ENCODE measurements at places on chromosomes 11 and 22.

DNA sequence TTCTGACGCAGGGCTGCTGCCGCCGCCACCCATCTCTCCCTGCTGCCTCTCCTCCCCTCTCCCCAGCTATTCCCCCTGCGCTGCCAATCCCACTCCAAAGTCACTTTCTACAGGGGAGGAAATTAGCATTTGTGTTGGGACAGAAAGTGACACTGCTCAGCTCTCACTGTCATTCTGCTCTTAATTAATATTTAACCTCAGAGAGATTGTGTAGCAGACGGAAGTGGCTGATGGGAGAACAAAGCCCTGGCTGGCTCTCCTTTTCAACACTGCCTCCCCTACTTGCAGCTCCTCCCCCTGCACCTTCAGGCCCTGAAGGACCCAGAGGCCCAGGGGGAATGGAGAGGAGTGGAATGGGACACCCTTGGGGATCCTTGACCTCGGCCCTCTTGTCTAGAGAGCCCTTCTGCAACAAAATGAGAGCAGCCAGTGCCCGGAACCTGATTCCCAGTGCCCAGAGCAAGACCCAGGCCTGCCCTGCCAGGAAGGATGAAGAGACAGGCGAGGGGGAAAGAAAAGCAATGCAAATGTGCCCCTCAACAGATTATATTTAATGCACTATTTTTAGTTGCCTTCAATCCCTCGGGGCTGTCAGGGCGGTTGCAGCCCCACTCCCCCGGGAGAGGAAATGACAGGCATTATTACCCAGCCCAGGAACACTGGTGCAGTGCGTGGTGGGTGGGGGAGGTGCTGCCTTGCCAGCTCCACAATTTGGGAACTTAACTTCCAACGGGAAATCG, 14.6 kb upstream of the NRGN start:
- no peak for DNase-seq

GRCh38 chr11:34613552-34614056, 7.3 kb upstream of the EHF start:
- no peak for DNase-seq

GRCh38 chr11:71266114-71266833, 13.9 kb upstream of the SHANK2 start:
- no peak for DNase-seq

- DNase-seq, result no peak
Observed at GRCh38 chr22:47270463-47271135, 508.1 kb downstream of the TBC1D22A start.

DNA sequence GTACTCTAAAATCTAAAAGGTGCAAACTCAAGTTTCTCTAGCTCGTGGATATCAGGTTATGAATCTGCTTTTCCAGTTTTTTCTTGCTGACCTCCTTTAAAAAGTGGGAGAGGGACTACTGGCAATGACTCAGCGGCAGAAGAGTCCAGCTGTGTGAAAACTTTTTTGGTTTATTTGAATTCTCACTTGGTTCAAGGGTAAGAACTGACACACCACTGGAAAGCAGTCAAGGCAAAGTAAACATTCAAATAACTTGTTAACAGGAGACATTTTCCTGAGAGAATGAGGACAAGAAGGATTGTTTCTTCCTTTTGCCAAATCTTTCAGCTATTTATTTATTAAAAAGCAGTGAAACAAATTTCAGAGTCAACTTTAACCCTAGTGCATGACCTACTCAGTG, 36.1 kb downstream of the CDON start:
- no peak for DNase-seq

DNA sequence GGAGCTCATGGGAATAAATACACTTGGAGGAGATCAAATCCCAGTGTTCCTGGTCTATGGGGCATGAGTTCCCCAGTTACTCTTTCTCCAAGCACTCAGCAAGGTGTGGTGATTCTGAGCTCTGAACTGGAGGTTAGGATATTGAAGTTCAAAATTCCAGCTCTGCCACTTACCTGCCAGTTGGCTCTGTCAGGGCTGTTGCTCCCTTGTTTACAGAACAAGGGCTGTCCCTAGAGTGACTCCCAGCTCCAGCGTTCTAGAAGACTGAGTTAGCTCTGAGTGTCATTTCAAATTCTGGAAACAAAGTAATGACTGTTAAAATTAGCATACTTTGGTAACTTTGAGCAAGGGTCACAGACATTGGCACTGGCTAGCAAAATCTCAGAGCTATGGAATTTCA, 69.7 kb upstream of the ZBED5 start:
- no peak for DNase-seq

- DNase-seq, result no peak
Observed at GRCh38 chr11:110908401-110909105, 196.3 kb upstream of the ARHGAP20 start.

DNA sequence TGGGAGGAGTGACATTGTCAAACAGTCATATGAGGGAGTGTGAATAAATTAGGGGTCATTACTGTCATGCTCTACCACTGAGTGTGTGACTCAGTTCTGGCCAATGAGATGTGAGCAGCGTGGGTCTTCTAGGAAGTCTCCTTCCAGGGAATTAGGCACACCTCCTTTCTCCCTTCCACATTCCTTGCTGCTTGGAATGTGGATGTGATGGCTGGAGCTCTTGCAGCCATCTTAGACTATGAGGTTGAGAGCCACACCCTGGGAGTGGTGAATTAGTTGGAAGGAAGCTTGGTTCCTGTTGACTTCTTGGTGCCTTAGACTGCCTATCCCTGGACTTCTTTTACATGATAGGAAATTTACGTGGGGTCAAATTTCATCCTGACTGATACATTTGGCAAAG, 36.5 kb upstream of the SMIM38 start:
- DNase-seq, result no peak

- no peak for DNase-seq
Observed at GRCh38 chr11:19735157-19735908, 22.7 kb downstream of the NAV2 start.

- no peak for DNase-seq
Observed at GRCh38 chr11:67605231-67606011, 1.3 kb upstream of the NDUFV1 start.

GRCh38 chr22:38455530-38456271, 702 bp upstream of the KCNJ4 start:
- no peak for DNase-seq

- no peak for DNase-seq
Observed at GRCh38 chr11:128830290-128831173, 36.6 kb downstream of the KCNJ1 start.

DNA sequence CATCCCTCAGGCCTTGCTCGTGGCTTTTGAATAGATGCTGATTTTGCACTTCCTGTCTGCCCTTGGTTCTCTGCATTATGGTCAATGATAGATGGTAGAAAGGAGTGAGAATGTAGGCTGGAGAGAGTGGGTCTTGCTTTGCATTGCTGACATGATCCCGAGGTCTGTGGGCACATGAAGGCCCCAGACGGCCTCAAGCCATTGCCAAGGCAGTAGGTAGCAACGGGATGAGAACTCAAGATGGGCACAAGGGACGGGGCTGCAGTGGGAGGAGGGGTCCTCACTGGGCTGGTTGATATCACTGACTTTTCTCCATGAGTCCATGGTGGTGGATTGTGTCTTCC, 54.0 kb downstream of the GAB4 start:
- no peak for DNase-seq

- DNase-seq, result no peak
Observed at GRCh38 chr22:30830907-30831306, 136.2 kb downstream of the OSBP2 start.

DNA sequence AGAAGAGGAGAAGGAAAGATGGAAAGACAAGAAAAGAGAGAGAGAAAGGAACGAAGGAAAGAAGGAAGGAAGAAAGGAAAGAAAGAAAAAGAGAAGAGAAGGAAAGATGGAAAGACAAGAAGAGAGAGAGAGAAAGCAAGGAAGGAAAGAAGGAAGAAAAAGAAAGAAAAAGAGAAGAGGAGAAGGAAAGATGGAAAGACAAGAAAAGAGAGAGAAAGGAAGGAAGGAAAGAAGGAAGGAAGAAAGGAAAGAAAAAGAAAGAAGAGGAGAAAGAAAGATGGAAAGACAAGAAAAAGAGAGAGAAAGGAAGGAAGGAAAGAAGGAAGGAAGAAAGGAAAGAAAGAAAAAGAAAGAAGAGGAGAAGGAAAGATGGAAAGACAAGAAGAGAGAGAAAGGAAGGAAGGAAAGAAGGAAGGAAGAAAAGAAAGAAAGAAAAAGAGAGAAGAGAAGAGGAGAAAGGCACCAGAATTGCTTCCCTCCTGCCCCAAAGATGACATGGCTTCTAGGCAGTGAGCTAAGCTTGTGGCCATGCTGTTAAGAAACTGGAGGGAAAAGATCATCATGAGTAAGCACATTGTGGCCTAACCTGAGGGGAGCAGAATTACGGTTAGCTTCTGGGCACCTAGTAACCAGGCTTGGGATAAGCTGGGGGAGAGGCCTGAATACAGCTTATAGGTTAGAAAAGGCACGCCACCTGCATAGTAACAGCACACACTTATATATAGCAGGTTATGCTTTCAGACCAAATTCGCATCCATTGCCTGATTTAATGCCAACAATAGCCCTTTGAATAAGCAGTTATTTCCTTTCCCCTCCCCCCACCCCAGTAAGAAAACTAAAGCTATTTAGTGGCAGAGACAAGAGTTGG, 2.3 kb upstream of the ST3GAL4 start:
- DNase-seq, result no peak

- no peak for DNase-seq
Observed at GRCh38 chr11:45204761-45205160, 58.3 kb downstream of the PRDM11 start.

DNA sequence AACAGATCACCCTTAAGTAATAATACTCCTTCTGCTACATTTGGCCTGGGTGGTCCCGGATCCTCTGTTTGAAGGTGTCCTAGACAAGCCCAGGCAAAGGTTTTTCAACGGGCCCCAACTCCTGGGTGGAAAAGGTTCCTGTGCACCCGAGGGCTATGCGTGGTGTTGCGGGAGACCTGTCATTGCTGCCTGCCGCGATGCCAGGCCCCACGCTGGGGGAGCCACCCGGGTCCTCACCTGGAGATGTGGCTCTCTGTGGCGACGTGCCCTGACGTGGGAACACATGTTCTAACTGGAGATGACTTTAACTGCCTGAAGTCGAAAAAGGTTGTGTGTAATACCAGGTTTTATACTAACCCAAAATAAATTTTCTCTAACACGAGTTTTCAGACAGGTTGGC, 467.1 kb downstream of the NTM start:
- DNase-seq, result no peak

Measured in type B pancreatic cell (in vitro differentiated cells).